ENCODE measurements at places on chromosomes 6 and 20.

DNA sequence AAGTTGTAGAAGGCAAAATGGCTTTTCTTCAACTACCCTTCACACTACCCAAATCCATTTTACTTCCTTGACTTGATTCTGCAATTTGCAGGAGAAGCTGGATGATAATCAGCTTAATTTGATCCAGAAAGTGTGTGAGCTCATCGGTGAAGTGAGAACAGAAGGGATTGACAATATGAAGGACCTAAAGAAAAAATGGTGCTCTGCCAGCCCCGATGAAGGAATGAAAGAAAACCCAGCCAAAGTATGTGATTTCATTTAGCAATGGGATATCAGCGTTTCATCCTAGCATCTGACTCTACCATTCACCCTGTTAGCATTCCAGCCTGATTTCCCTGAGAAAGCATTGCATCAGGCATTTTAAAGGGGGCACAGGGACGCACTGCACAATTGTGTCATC, 41.5 kb downstream of the CD164 start:
- no peak for DNase-seq

GRCh38 chr6:53020005-53020744, 25.1 kb upstream of the GSTA4 start:
- no peak for DNase-seq

DNA sequence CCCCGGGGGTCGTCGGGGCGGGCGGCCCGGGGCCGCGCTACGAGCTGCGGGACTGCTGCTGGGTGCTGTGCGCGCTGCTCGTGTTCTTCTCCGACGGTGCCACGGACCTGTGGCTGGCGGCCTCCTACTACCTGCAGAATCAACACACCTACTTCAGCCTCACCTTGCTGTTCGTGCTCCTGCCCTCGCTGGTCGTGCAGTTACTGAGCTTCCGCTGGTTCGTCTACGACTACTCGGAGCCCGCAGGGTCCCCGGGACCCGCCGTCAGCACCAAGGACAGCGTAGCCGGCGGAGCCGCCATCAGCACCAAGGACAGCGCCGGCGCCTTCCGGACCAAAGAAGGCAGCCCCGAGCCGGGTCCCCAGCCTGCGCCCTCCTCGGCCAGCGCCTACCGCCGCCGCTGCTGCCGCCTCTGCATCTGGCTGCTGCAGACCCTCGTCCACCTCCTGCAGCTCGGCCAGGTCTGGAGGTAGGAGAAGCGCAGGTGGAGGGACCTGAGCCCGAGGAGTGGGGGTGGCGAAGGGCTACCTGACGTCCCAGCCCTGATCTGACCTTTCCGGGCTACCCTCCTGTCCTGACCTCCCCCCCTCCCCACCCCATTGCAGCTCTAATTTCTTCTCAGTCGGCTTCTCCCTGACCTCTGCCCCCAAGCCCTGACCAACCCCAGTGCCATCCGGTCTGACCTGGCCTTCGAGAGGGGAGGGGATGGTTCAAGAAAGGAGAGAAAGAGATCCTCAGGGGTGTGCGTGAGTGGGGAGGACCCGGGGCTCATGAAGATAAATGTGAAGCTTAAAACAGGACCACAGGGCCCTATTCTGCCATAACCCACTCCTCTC, 558 bp downstream of the XKR7 start:
- no peak for DNase-seq

DNA sequence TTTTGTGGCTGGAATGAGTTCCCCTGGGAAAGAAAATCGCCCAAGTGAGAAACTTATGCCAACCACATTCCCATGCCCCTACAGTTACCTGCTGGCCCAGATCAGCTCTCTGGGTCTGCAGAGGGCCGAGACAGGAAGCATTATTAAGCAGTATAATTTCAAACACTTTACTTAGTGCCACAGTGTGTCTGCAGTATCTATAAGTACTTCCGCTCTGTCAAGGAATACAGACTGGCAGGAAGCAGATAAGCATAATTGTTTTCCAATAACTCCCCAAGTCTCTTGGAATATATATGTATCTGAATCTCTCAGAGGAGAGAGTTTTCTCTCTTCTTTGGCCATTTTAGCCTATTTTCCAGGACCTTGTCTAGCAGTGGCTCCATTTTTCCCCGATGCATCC, 24.9 kb downstream of the SAYSD1 start:
- no peak for DNase-seq

GRCh38 chr6:166626177-166627032, 646 bp downstream of the RPS6KA2 start:
- DNase-seq, result peak; percentile 84

- no peak for DNase-seq
Observed at GRCh38 chr6:109095835-109096084, 453 bp downstream of the CEP57L1 start.

DNA sequence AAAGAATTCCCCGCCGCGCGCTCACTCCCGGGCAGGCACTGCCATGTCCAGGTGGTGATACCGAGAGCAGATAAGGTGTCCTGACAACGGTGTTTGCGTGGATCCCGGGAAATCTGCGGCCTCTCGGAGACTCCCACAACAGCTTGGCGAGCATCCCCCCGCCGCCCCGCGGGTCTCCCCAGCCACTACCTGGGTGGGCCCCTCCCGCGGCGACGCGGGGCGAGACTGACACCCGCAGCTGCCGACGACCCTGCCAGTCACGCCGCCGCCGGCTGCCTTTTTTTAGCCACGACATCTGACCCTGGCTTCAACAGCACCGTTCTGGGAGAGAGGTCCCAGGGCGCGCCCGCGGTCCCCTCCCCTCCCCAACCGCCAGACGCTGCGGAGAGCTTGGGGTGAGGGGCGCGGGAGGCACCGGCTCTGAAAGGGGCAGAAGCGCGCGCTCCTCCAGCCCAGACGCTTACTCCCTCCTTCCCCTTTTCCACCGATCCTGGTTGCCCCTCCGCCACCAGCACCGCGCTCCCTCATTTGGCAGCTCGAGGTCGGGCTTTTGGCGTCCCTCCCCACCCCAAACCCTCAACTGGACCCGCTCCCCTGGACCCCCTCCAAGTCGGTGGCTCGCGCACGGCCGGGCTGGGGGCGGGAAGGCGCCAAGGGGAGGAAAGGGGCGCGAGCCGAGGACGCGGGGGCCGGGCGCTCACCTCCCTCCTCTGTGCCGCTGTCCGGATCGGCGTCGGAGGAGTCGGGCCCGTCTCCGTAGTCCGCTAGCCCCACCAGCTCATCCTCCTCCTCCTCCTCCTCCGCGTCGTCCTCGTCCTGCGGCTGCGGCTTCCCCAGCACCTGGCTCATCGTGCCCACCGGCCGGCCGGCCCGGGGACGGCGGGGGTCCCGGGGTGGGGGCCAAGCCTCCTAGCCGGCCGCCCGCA, 665 bp downstream of the RRAGD start:
- peak; percentile 58 for DNase-seq
